ENCODE measurements at places on chromosomes 2 and 18. TPM values are rescaled to one million over a fixed set of nuclear protein-coding genes. Genes with fewer than 3 reads are reported as not detected.

GRCh38 chr2:219527076-219527394 is 12.8 kb downstream of the ASIC4 start:
- H3K4me1 ChIP-seq, result peaks cover 6% of the 10 kb centered on the region
- H3K4me3 ChIP-seq, result no peak overlapping the region
- no peak for DNase-seq
- H3K36me3 ChIP-seq, result no peaks in the 10 kb centered on the region

DNA sequence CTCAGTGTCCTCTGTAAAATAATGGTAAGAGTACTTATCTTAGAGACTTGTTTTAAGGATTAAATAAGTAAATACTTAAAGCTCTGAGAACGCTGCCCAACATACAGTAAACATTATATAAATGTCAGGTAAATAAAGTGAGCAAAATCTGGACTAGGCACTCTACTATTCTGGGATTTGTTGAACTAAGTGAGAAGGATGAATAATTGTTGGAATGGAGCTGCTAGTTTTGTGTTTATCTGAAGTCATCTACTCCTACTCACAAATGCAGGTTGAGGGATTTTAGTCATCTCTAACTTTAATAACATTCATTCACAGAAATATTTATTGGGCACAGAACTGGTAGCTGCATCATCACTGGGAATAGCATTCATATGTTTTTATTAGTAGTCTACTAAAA is 103.4 kb downstream of the MEIS1 start:
- peaks cover 3% of the 10 kb centered on the region for H3K27me3 ChIP-seq
- H3K4me1 ChIP-seq, result peaks cover 77% of the 10 kb centered on the region
- peak; percentile 58 for DNase-seq
- H3K4me3 ChIP-seq, result no peak overlapping the region
- peaks cover 13% of the 10 kb centered on the region for H3K36me3 ChIP-seq

The HOXD13 gene
- 1.4 TPM for total RNA-seq

The CTNNA2 gene
- total RNA-seq, result not detected

- DNase-seq, result no peak
- no peaks in the 10 kb centered on the region for H3K36me3 ChIP-seq
- no peaks in the 10 kb centered on the region for H3K27me3 ChIP-seq
- H3K4me1 ChIP-seq, result peaks cover 36% of the 10 kb centered on the region
- H3K27ac ChIP-seq, result peak overlapping the region; percentile 69
Measured at GRCh38 chr2:34104601-34105000, 505.5 kb upstream of the FAM98A start.

The VWC2L gene
- total RNA-seq, result not detected

The PARD3B gene
- total RNA-seq, result 20.6 TPM

DNA sequence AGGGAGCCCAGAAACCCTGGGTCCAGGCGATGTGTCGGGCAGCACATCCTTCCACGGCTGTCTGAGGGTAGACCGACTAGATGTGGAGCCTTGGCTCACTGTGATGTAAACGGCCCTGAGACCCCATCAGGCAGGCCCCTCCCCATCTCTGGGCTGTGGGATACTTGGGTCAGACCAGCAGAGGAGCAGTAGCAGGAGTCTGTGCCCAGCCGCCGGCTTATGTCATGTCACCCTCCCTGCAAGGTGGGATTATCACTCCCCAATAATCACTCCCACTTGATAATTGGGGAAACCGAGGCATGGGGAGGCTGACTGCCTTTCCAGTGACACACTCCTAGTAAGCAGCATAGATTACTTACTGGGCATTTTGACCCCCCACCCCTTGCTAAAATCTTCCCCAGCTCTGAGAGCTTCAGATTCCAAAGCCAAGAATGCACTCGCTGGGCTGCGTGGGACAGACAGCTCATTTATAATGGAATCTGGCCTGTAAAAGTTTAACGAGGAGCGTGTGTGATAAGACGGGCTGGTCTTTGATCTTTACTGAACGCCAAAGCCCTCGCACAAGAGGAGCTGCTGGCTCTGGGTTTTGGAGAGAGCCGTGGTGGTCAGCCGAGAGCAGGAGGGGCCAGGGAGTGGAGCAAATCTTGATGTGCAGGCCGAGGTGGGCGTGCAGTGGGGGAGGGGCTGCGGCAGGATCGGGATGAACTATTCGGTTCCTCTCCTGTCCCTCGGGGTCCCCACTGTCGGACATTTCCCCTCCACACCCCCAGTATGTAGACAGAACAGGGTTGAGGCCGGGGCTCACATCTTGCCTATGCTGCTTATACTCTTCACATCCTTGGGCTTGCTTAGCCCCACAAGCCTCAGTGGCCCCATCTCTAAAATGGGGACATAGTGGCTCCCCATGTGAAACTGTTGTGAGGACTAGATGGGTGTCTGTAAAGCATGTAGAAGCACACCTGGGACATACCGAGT is 200.0 kb downstream of the GLI2 start:
- H3K4me3 ChIP-seq, result peak overlapping the region; percentile 80
- peaks cover 25% of the 10 kb centered on the region for H3K36me3 ChIP-seq
- peak overlapping the region; percentile 94 for H3K27ac ChIP-seq
- peaks cover 9% of the 10 kb centered on the region for H3K27me3 ChIP-seq
- no peaks in the 10 kb centered on the region for H3K4me1 ChIP-seq

DNA sequence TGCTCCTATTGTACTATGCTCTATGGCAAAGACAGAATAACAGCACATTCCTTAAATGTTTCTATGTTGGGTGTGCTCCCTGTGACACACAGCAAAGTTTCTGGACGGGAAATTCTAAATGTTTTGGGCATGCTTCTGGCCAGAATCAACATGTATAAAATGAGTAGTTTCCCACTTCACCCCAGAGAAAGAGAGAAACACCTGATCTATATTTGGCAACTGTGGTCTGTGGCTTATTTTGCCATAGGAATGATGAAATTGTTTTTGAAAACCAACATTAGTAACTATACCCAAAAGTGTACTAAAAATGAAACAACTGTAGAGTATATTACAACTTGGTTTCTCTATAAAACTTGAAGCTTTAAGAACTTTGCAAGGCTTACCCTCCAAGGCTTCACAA is 89.1 kb downstream of the RAD51AP2 start:
- DNase-seq, result no peak
- H3K36me3 ChIP-seq, result no peaks in the 10 kb centered on the region
- no peaks in the 10 kb centered on the region for H3K4me1 ChIP-seq
- no peak overlapping the region for H3K4me3 ChIP-seq

Measured in HFFc6 (cell line).